ENCODE measurements at places on chromosomes 3 and 15.

- peak; percentile 54 for DNase-seq
Observed at GRCh38 chr3:72756900-72757299, 91.3 kb downstream of the SHQ1 start.

- no peak for DNase-seq
Observed at GRCh38 chr3:13028010-13028821, 45.0 kb downstream of the IQSEC1 start.

- DNase-seq: no peak
Observed at GRCh38 chr15:74960286-74960685, 3.7 kb upstream of the RPP25 start.

GRCh38 chr3:157671656-157672055 is 168.4 kb upstream of the VEPH1 start:
- no peak for DNase-seq

DNA sequence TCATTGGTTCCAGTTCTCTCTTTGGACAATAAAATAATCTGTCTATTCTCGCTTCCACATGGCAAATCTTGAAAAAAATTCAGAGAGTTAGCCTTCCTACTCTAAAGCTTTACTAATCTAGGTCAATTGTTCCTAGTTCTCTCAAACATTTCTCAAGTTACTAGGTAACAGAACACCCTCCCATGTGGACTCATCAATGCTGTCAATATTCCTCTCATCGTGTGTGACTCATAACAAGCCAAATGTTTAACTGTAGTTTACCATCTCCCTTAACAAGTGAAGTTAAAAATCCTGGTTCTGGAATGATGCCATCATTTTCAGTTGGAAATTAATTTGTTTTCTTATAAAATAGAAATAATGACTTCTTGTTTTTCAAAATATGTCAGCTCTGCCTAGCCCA is 438.6 kb downstream of the ROBO1 start:
- DNase-seq: no peak

- no peak for DNase-seq
Observed at GRCh38 chr3:133447750-133448477, 48.1 kb downstream of the BFSP2 start.

- DNase-seq: no peak
Observed at GRCh38 chr3:39295184-39295775, 15.4 kb upstream of the CX3CR1 start.

GRCh38 chr3:2535206-2535605 is 436.5 kb downstream of the CNTN4 start:
- DNase-seq: no peak

DNA sequence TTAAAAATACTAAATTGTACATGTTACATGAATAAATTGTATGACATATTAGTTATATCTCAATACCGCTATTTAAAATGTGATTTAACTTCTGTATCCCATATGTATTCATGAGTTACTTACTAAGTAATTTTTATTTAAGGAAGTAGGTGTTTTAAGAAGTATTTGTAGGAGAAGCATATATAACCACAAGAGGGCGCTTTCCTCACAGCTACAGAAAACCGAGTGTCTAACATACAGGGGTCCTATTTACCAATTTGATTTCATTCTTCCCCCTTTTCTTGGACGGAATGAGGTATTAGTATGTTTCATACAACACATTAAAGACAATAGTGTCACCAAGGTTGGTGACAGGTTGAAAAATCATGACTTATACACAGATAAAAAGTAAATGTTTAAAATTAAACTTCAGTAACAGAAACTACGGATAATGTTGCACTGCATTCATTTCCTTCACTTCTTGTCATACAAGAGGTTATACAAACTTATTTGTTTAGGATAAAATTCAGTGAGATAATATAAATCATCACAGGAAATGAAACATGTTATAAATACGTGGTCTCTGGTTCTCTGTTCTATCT is 253.6 kb downstream of the MAGI1 start:
- no peak for DNase-seq

DNA sequence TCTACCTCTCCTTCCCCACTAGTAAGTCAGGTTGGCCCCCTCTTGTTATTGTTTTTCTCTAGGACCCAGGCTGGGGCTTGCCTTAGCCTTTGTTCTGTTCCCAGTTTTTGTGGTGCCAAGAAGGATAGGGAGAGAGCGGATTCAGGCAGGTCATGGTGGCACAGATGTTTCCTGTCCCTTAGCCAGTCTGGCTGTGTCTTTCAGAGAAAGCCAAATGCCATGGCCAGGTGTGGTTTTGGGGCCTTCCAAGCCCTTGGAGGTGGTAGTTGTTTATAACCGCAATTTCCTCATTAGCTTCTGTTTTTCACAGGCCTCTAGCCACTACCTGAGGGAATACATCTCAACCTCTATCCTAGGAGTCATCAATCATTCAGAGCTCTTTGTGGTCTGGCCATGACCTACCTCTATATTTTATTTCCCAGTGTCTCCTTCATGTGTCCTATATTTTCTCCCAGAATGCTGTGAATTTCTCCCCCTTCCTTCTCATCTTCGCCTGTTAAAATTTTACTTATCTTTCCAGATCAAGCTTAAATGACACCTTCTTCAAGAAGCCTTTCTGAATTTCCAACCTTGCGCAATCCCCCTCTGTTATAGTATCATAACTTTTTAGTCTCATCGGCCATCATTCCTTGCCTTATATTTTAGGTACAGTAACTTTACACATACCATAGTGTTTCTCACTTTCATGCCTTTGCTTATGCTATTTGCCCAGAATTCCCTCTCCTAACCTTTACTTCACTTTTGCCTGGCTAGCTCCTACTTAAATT is 38.2 kb downstream of the TIMP4 start:
- no peak for DNase-seq

DNA sequence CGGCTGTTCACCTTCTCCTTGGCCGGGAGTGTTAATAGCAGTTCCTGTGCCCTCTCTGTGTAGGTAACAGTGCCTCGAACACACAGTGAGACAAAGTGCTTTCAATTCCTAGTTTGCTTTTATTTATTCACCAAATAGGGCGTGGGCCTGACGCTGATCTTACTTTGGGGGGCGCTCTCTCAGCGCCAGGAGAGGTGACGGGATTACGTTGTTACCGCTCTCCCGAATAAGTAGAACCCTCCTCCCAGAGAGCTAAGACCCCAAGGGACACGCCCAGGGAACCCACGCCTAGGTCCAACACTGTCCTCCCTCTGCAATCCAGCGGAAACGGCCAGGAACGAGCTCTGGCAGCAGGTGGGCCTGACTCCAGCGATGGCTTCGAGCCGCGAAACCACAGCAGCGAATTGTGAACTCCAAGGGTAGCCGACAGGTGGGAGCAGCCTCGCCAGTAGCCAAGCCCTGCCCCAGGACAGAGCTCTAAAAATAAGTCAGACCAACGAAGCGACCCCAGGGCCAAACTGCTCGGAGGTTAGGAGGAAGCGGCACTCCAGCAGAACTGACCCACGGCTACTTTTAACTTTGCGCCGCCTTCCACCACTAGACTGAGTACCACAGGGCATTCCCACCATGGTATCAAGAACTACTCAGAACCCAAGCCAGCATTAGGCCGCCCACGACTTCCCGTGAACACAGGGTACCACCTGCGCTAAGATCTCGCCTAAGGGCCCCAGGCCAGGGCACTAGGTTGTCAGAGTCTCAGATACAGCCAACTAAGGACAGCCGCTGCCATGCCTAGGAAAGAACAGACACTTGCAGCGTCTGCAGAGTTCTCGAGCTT is 1.6 kb upstream of the SIN3A start:
- peak; percentile 31 for DNase-seq

- DNase-seq: no peak
Observed at GRCh38 chr3:78402720-78403119, 1362.8 kb downstream of the ROBO2 start.

All from stimulated activated effector memory CD8-positive, alpha-beta T cell treated with anti-CD3 and anti-CD28 coated beads, Interleukin-12 subunit alpha, Interleukin-12 subunit beta, amount 100 ng/mL, for 72 hours (primary cell).